ENCODE measurements at places on chromosomes 7 and 10. TPM values are rescaled to one million over a fixed set of nuclear protein-coding genes. Genes with fewer than 3 reads are reported as not detected.

MSMB gene
- total RNA-seq = not detected

STOX1 gene
- total RNA-seq = 0.21 TPM

HOXA4 gene
- total RNA-seq = 0.91 TPM

TCERG1L gene
- not detected for total RNA-seq

WDR86 gene
- total RNA-seq = 0.37 TPM

THAP5 gene
- total RNA-seq = 23.1 TPM

Data from heart left ventricle (tissue), 16 donors.